Transverse colon (tissue), 4 donors: ENCODE measurements at places on chromosomes 7 and 10. TPM values are rescaled to one million over a fixed set of nuclear protein-coding genes. Genes with fewer than 3 reads are reported as not detected.

DNA sequence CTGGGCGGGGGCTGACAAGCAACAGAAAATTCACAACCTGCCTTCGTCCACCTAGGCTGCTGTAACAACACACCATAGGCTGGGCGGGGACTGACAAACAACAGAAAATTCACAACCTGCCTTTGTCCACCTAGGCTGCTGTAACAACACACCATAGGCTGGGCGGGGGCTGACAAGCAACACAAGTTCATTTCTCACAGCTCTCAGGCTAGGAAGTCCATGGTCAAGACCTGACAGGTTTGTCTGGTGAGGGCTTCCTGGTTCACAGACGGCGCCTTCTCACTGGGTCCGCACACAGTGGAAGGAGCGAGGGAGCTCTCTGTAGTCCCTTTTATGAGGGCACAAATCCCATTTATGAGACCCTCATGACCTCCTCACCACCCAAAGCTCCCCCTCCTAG lies 52.2 kb downstream of the DIP2C start:
- no peak for DNase-seq
- H3K27ac ChIP-seq = no peak overlapping the region
- H3K4me3 ChIP-seq = no peak overlapping the region
- peaks cover 10% of the 10 kb centered on the region for H3K4me1 ChIP-seq
- H3K27me3 ChIP-seq = no peaks in the 10 kb centered on the region

DNA sequence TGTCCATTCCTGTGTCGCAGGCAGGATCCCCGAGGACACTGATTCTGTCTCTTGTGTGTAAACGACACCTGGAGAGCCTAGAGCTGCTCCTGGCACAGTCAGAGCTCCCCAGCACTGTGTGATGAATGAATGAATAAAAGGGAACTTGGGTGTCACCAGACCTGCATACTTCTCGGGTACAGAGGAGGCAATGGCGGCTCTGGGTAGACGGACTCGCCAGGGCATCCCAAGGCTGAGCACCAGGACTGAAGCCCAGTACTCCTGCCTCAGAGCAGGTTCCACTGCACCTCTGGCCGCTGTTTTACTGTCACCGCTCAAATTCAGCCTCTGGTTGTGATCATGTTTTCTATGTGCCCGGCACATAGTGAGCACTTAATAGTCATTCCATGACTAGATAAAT lies 255.8 kb downstream of the GLRX3 start:
- H3K4me3 ChIP-seq = no peak overlapping the region
- no peaks in the 10 kb centered on the region for H3K4me1 ChIP-seq
- no peaks in the 10 kb centered on the region for H3K36me3 ChIP-seq

CLCN1 gene
- total RNA-seq = not detected

TFPI2 gene
- 0.40 TPM for total RNA-seq

RPA3 gene
- 1.4 TPM for total RNA-seq

PPP1R3C gene
- total RNA-seq = 3.7 TPM

TLL2 gene
- 0.96 TPM for total RNA-seq

- peaks cover 14% of the 10 kb centered on the region for H3K27me3 ChIP-seq
- H3K4me3 ChIP-seq = no peak overlapping the region
- no peak overlapping the region for H3K27ac ChIP-seq
- no peaks in the 10 kb centered on the region for H3K4me1 ChIP-seq
Measured at GRCh38 chr10:46104071-46104585, 58.1 kb upstream of the MSMB start.

- H3K36me3 ChIP-seq = no peaks in the 10 kb centered on the region
- H3K4me1 ChIP-seq = peaks cover 6% of the 10 kb centered on the region
- H3K27ac ChIP-seq = no peak overlapping the region
- no peak for DNase-seq
- H3K27me3 ChIP-seq = no peaks in the 10 kb centered on the region
Measured at GRCh38 chr10:113930482-113931057, 76.1 kb downstream of the NHLRC2 start.

DNA sequence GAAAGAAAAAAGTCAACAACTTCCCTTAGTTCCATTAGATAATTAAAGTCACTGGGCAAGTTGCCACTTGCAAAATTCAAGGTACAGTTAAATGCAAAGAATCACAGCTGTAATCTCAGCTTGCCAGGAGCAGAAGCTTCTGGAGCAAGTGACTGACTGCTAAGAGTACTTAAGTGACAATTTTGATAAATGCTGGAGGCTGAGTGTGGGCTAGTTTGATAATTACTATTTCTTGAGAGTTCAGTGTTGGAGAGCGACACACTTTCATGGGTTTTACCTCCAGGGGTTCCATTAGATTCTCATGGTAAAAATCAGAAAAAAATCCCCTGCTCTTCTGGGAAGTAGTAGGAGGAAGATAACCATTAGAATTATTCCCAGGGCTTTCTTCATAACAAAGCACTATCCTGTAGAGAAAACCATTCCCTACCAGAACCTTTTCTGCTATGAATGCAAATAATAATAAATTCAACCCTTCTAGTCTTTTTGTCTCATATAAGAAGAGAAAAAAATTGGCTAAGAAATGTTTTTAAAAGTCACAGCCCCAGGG lies 486.3 kb downstream of the POM121L12 start:
- H3K4me3 ChIP-seq = no peak overlapping the region
- no peaks in the 10 kb centered on the region for H3K27me3 ChIP-seq
- no peak for DNase-seq
- no peaks in the 10 kb centered on the region for H3K36me3 ChIP-seq

SPDYE9 gene
- not detected for total RNA-seq

- H3K4me1 ChIP-seq = no peaks in the 10 kb centered on the region
- no peak for DNase-seq
- no peak overlapping the region for H3K4me3 ChIP-seq
- no peaks in the 10 kb centered on the region for H3K36me3 ChIP-seq
- no peaks in the 10 kb centered on the region for H3K27me3 ChIP-seq
Measured at GRCh38 chr7:32263611-32264010, 193.4 kb upstream of the PDE1C start.

UNCX gene
- total RNA-seq = not detected

GRCh38 chr10:84938117-84938905 lies 609.9 kb downstream of the CCSER2 start:
- no peaks in the 10 kb centered on the region for H3K4me1 ChIP-seq
- H3K36me3 ChIP-seq = no peaks in the 10 kb centered on the region
- no peak overlapping the region for H3K27ac ChIP-seq
- H3K4me3 ChIP-seq = no peak overlapping the region
- H3K27me3 ChIP-seq = no peaks in the 10 kb centered on the region
- DNase-seq = no peak

DNA sequence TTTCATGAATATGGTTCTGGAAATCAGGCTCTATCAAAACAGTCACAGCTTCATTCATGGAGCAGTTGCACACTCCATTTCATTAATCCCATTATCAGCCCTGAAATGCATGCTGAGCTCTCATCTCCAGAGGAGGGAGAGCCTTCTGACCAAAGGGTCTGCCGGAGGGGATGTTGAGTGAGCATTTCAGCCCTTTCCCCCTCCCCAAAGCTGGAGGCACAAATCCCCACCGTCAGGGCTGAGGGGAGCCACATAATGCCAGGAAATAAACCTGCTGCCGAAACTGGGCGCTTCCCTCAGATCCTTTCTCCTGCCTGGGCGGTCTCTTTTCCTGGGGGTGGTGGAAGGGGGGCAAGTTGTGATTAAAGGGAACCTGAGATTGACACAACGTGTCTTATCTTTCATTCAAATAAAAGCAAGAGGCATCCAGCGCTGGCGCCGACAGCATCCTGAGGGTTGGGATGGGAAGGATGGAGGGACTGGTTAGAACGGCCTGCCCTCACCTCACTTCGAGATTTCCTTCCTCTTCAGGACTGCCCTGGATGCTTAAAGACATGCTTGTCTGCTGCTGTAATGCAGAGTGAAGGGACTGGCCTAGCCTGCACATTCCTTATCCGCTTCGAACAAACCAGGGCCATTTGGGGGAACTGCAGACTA lies 71.6 kb downstream of the TLL2 start:
- no peak for DNase-seq
- no peaks in the 10 kb centered on the region for H3K4me1 ChIP-seq
- H3K27ac ChIP-seq = no peak overlapping the region
- H3K36me3 ChIP-seq = no peaks in the 10 kb centered on the region

MDH2 gene
- total RNA-seq = 157 TPM

- no peak overlapping the region for H3K4me3 ChIP-seq
- no peaks in the 10 kb centered on the region for H3K4me1 ChIP-seq
- no peak overlapping the region for H3K27ac ChIP-seq
- no peak for DNase-seq
Measured at GRCh38 chr10:112002206-112002605, 181.4 kb downstream of the GPAM start.

DNA sequence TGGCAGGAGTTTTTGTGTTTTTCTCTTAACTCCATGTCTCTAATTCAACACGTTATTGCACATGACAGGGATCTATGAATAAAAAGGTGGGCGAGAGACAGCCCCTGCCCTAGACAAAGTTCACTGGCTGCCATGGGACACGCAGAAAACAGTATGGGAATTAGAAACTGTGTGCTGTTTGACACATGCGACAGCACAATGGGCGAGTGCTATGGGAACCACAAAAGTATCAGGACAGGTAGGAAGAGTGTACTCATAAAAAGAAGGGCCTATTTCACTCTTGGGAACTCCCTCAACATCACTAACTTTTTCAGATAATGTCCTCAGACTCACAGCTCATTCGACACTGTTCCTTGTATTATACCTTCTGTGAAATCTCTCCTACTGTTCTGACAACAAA lies 45.7 kb downstream of the MINDY3 start:
- no peak overlapping the region for H3K4me3 ChIP-seq
- no peaks in the 10 kb centered on the region for H3K36me3 ChIP-seq
- H3K27ac ChIP-seq = no peak overlapping the region
- H3K27me3 ChIP-seq = no peaks in the 10 kb centered on the region

DNA sequence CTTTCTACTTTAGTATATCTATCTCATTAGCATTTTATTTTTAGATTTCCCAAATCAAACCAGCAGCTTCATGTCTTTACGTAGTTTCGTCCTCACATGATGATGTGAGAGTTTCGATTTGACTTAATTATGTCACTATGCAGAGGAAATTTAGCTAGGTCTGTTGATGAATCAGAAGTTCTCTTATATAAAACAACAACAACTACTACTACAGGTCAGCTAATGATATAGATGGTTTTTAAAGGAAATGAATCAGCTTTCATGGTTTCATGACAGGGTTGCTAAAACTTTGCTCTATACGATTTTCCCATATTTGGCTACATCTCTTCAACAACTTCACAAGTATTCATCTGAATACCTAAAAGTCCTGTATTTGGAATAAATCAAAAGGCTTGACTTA lies 28.6 kb downstream of the JAZF1 start:
- DNase-seq = no peak
- H3K4me3 ChIP-seq = no peak overlapping the region
- no peaks in the 10 kb centered on the region for H3K27me3 ChIP-seq
- no peaks in the 10 kb centered on the region for H3K36me3 ChIP-seq

DNA sequence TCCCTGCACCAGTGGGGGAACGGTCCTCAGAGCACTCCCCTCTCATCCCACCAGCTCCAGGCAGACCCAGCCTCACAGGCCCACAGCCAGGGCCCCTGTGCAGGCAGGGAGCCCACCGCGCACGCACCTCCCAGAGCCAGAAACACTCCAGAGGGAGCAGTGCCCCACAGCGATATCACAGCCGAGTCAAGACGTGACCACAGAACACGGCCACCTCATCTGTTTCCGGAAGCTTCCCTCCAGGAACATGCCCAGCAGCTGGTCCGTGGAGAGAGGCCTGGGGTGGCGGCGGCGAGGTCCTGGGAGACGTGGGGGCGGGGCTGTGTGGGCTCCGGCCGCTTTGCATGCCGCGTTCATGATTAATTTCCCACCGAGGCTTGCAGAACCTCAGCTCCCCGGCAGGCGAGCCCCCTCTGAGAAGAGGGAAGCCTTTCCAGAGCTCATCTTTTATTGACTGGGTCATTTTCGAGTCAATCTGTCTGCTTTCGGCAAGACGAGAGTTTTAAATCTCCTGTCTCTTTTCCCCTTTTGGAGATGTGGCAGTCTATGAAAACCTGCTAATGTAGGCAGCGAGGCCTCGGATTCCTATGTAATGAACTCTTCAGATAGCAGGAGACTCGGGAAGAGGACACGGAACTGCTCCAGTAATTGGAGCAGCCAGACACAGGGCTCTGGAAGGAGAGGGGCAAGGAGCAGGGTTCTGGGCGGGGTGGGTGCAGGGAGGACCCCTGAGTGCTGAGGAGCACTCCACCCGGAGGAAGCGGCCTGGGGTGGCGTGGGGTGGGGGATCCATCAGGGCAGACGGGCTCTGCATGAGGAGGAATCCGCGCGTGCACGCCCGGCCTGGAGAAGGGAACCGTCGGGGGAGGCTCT lies 242.8 kb downstream of the ELFN1 start:
- no peaks in the 10 kb centered on the region for H3K27me3 ChIP-seq
- H3K36me3 ChIP-seq = no peaks in the 10 kb centered on the region
- peaks cover 3% of the 10 kb centered on the region for H3K4me1 ChIP-seq
- no peak overlapping the region for H3K4me3 ChIP-seq
- no peak for DNase-seq

DNA sequence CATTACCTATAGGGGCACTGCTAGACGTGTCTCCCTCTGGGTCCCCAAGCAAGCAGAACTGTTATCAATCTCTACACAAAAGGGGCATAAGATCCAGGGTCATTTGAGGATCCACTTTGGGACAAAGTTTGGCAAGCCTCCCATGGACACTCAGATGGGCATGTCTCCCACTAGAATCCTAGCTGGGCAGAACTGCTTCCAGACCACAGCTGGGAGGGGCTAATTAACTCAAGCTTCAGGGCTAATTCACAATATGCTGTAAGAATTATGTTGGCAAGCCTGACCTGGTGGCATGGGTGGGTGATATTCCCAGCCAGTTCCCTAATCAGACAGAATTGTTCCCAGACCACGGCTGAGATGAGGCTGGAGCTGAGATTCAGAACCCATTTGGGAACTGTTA lies 738.4 kb upstream of the FZD8 start:
- no peak overlapping the region for H3K4me3 ChIP-seq
- H3K4me1 ChIP-seq = no peaks in the 10 kb centered on the region
- no peak for DNase-seq

JCAD gene
- total RNA-seq = 13.0 TPM

DNA sequence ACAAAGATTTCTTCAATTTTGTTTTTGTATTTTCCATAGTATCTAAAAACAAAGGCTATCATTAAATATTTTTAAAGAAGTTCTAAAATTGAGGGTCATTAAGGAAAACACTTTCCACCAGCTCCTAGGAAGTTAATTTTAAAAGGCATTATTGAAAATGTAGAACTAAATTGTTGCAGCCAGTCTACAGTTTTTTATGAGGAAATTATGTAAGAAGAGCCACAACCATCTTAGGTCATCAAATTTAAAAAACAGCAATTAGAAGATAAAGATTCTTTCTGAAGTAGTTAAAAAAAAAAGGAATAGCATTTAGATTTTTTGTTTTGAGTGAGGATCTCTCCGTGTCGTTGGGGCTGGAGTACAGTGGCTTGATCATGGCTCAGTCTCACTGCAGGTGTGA lies 161.7 kb downstream of the NRBF2 start:
- no peak for DNase-seq
- H3K4me3 ChIP-seq = no peak overlapping the region
- no peak overlapping the region for H3K27ac ChIP-seq
- no peaks in the 10 kb centered on the region for H3K27me3 ChIP-seq
- H3K4me1 ChIP-seq = no peaks in the 10 kb centered on the region
- H3K36me3 ChIP-seq = no peaks in the 10 kb centered on the region

GIMAP6 gene
- 6.4 TPM for total RNA-seq
